NAMALWA (cell line): ENCODE measurements at places on chromosomes 11 and 22.

- peak; percentile 31 for DNase-seq
These were observed 1.3 kb downstream of the LRP5 start for GRCh38 chr11:68313574-68314202.

DNA sequence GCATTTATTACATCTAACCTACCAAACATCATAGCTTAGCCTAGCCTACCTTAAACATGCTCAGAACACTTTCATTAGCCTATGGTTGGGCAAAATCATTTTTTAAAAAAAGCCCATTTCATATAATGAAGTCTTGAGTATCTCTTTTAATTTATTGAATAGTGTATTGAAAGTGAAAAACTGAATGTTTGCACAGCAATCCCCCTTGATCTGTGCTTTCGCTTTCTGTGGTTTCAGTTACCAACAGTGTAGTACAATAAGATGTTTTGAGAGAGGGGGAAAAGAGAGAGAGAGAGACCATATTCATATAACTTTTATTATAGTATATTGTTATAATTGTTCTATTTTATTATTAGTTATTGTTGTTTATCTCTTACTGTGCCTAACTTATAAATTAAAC is 8.4 kb upstream of the MAP6 start:
- DNase-seq = no peak

DNA sequence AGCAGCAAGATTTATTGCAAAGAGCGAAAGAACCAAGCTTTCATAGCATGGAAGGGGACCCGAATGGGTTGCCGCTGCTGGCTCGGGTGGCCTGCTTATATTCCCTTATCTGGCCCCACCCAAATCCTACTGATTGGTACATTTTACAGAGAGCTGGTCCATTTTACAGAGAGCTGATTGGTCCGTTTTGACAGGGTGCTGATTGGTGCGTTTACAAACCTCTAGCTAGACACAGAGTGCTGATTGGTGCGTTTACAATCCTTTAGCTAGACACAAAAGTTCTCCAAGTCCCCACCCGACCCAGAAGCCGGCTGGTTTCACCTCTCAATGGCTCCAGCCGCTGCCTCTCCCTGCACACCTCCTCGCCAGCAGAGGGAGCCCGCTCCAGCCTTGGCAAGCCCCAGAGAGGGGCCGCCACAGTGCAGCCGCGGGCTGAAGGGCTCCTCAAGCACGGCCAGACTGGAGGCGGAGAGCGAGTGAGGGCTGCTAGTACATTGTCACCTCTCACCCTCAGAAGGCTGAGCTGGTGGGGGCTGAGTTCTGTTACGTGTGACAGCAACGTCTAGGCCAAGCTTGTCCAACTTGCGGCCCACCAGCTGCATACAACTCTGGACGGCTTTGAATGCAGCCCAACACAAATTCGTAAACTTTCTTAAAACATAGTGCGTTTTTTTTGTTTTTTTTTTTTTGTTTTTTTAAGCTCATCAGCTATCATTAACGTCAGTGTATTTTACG is 8.7 kb downstream of the PTH start:
- DNase-seq = no peak

- DNase-seq = peak; percentile 67
These were observed 1.3 kb downstream of the DENND5A start for GRCh38 chr11:9263840-9264315.

DNA sequence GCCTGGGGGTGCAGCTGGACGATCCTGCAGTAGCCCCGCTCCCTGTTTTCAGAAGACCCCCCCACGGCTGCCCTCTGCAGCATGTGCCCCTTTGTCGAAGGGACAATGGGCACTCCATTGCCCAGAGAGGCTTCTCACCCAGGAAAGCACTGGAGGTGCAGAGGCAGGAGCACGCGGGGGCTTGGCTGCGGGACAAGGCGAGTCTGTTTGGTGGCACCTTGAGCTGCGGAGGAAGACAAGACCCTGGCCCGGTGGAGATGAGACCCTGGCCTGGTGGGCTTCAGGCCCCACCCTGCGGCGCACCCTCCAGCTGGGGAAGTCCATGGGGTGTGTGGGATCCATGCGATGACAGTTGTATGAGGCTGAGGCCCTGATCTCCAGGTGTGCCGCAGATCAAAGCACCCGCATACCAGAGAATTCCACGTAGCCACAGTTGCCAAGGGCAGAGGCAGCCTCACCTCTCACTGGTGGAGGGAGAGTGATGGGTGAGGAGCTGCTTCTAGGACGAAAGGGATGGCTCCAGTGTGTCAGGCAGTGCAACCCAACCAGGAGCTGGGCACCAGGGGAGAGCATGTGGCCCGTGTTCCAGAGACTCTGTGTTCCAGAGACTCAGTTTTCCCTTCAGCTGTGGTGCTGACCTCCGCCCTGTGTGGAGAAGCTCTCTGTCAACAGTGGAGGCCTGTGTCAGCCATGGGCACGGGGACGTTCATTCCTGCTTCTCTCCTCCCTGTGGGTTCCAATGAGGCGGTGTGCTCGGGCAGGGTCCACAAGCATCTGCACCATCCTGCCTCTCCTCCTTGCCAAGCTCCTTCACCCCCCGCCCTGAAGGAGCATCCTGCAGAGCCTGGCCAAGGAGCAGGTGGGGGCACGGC is 10.0 kb downstream of the TBX1 start:
- DNase-seq = no peak
